ENCODE measurements at places on chromosomes 1 and 21. TPM values are rescaled to one million over a fixed set of nuclear protein-coding genes. Genes with fewer than 3 reads are reported as not detected.

Gene IL20
- not detected for total RNA-seq

DNA sequence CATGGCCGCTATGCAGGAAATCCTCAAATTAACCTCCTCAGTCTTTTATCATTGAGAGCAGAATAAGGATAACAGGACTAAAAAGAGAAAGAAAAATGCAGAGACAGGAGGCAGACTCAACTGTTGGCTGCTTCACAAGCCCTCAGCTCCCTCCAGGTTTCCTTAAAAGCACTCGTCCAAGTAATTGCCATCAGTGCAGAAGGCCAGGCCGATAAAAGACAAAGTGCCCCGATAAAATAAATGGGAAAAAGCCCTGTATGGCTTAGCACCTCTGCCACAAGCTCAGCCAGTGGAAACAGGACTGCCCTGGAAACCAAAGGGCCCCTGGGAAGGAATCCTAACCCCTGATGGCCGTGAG is 8.1 kb downstream of the S100A6 start:
- DNase-seq = no peak

Gene PPT1
- 75.9 TPM for total RNA-seq

Gene MTMR11
- 97.8 TPM for total RNA-seq

Gene SHISA4
- total RNA-seq = 29.4 TPM

DNA sequence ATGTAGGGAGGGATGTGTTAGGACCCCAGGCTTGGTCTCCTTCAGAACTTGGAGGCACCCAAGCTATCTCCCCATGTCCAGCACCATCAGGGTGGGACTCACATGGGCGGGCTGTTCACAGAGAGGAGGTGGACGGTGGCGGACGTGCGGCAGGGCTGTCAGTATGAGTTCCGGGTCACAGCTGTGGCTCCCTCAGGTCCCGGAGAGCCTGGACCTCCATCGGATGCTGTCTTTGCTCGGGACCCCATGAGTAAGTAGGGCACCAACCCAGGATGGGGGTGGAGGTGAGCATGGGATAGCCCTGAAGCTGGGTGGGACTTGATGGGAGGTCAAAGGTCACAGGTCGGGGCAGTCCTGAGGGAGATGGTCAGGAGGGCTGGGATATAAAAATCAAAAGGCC is 27.8 kb downstream of the IGFN1 start:
- DNase-seq = no peak

DNA sequence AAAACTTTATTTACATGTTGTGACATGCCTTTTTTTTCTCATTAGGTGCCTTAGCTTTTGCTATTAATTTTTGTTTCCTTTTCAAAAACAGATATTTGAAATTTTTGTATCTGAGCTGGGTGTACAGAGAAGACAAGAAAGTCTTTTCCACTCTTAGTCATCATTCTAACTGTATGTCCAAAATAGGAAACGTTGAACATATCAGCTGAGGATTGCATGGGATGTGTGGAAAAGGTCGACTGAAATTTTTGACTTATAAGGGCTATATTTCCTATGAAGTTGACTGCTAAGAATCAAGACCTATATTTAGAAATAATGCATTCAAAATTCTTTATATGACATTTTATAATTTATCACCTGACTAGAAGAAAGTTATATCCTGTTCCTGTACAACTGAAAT is 270.0 kb upstream of the ZRANB2 start:
- no peak for DNase-seq

DNA sequence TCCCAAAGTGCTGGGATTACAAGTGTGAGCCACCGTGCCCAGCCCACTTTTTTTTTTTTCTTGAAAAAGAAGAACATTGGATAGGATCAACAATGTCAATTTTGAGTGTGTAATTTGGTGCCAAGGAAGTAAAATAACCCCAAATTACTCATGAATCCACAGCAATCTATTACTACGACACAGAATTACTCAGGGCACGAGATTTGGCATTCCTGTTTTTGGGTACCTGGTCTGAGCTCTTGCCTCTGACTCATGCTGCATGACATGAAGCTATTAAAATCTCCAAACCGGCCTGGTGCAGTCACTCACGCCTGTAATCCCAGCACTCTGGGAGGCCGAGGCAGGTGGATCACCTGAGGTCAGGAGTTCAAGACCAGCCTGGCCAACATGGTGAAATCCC is 10.4 kb downstream of the RNF19B start:
- DNase-seq = no peak

GRCh38 chr1:145708063-145708462 is 895 bp upstream of the PDZK1 start:
- DNase-seq = no peak

DNA sequence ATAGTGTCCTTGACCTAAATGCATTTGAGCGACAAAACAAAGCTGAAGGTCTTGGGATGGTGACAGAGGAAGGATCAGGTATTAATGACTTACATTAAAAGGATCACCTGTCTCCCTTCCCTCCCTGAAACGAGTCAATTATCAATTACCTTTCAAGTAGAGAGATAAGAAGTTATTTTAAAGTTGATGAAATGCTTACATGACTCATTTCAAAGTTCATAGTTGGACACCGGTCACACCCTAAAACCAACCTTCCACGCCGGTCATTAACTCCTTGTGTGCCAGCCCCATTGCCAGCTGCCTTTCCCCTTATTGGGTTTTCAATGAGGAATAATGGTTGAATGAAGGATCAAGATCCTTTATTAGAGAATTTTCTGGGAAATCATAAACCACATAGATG is 129.8 kb downstream of the ZP4 start:
- DNase-seq = no peak

DNA sequence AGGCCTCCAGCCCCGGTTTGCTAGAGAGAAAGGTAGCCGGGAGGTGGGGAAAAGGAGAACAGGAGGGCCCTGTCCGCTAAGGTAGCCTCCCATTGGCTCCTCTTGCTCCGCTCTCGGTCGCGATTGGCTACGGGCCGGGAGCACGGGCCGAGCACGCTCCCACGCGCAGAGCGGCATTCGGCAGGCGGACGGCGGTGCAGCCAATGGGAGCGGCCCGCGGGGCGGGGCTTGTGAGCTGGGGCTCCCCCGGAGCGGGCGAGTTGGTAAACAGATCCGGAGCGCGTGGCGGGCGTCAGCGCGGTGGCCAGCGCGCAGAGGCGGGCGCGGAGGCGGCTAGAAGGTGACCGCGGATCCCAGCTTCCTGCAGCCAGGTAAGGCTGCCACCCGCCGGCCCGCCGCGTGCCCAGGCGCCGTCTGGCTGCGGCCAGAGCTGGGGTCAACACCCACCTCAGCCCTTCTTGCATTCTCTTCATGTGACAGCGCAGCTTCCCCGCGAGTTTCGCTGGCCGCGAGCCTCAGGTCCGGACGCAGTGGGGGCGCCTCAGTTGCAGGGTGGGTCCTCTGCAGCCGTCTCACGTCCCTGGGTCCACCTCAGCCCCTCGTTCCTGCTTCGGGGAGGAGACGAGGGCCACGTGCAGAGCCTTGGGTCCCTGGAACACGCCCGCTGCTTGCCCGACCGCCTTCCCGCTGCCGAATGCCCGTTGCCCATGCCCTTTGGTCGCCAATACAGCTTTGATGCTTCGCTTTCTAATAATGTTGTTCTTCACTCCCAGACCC is at the start of gene COQ8A:
TSS of gene COQ8A (plus strand) at position 266 of the 777 bp plus-strand sequence. CDS start 21,092 bp downstream, outside the sequence.
- DNase-seq = peak; percentile 99

Gene DIRAS3
- total RNA-seq = 14.0 TPM

- no peak for DNase-seq
Observed at GRCh38 chr1:215889871-215890270, 322.8 kb downstream of the KCTD3 start.

DNA sequence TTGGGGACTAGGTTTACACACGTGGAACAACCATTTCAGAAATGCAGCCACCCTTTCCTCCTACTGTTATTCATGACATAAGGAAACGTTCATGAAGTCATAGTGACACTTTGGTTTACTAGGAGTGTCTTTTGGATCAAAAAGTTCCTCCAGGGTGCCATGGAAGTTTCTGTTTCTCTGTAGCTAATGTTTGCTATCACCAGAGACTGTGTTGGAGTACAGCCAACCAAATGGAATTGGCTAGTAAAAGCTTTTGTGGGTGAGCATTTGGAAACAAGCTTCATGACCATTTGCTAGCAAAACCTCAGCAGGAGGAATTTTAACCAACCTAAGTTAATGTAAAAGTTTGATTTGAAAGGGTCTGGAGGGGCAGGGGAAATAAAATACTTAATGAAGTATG is 43.9 kb upstream of the ADGRL2 start:
- no peak for DNase-seq

DNA sequence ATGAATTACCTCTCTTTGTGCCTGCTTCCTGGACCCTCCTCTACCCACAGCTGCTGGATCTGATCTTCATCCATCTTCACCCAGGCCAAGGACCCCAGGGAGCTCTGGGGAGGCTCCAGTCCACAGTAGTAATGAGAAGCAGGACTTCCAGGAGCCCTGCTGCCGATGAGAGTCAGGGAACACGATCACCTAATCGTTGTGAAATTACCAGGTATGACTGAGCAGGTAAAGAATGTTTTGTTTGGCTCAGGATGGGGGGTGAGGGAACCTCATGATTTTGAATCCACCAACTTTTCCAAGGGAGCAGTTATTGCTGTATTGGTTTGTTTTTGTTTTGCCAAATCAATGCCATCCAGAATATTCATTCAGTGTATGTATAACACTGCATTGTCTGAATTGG is 454.0 kb downstream of the PLPP3 start:
- DNase-seq = no peak

Gene TRAF5
- total RNA-seq = 18.5 TPM

DNA sequence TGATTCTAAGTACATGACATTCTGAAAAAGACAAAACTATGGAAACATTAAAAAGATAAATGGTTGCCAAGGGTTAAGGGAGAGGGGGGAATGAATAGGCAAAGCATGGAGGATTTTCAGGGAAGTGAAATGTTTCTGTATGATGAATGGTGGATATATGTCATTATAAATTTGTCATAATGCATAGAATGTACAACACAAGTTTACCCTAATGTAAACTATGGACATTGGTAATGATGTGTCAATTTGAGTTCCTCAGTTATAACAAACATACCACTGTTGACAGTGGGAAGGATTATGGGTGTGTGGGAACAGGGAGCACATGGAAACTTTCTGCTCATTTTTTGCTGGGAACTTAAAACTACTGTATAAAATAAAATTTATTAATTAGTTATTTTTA is 427.1 kb upstream of the ESRRG start:
- DNase-seq = no peak

DNA sequence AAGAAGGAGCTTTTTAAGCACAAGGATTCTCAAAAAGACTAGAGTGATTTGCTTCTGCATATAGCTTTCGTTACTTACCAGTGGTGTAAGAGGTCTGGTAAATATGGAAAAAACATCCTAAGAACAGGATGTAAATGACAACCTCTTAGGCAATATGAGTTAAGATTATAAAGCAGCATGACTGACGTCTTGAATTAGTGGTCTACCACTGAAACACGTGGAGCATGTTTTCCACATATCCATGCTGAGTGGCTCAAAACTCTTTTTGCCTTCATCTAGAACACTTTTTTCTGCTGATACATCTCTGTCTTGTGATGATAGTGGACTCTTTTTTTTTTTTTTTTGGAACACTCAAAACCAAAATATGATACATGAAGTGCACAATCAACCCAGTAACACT is 44.6 kb downstream of the RCAN1 start:
- DNase-seq = no peak

GRCh38 chr1:181669246-181669645 is 185.9 kb downstream of the CACNA1E start:
- DNase-seq = no peak

Gene CELA2A
- total RNA-seq = 1.8 TPM

Gene UBXN10
- 2.3 TPM for total RNA-seq

GRCh38 chr1:8681911-8682310 is 135.5 kb downstream of the RERE start:
- no peak for DNase-seq

Gene SYT14
- total RNA-seq = 0.06 TPM

DNA sequence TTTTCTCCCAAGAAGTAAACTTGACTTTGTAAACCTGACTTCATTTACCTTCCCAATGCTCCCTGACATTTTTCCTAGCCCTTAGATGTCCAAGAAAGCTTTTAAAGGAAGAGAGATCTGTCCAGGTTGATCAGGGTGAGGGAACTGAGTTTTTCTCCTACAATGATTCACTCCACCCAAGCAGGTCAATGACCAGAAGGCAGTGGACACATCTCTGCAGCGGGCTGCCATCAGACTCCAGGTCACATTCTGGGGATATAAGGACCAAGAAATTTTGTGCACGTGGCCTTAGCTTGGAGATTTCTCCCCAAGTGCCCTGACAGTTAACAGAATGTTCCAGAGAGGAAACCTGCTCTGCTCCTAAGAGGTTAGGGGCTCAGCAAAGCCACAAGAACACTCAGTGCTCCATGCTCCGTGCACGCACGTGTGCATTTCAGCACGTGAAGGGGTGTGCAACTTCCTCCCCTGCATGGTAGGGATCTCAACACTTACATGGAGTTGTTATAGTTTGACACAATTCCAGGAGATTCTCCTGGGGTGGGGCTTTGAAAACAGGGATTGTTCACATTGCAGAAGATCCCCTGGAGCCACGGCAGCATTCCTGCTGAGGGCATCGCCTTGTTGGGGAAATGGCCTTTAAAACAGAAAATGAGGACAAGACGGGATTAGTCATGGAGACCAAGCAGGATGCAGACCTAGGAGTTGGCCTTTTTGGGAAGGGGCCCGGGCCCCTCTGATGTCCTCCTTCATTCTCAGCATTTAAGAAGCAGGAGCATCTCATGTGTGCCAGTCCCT is 9.8 kb downstream of the ABCA4 start:
- no peak for DNase-seq

Gene NOTCH2
- total RNA-seq = 131 TPM

GRCh38 chr1:160708801-160709200 is 2.8 kb downstream of the CD48 start:
- no peak for DNase-seq

GRCh38 chr1:31830065-31830464 is 14.2 kb upstream of the SPOCD1 start:
- DNase-seq = no peak

- no peak for DNase-seq
Observed at GRCh38 chr1:3851292-3851691, 5.7 kb downstream of the CEP104 start.

GRCh38 chr1:209505044-209505443 is 78.5 kb upstream of the CAMK1G start:
- no peak for DNase-seq

GRCh38 chr1:242873661-242874060 is 349.2 kb upstream of the PLD5 start:
- DNase-seq = no peak

DNA sequence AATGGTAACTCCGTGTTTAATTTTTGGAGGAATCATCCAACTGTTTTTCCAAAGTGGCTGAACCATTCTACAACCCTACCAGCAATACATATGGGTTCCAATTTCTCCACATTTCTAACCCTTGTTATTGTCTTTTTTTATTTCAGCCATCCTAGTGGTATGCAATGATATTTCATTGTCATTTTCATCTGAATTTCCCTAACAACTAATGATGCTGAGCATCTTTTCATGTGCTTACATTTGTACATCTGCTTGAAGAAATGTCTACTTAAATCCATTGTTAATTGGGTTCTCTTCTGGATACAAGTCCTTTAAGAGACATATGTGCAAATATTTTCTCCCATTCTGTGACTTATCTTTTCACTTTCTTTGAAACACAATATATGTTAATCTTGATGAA is 43.3 kb downstream of the EPRS1 start:
- DNase-seq = no peak

DNA sequence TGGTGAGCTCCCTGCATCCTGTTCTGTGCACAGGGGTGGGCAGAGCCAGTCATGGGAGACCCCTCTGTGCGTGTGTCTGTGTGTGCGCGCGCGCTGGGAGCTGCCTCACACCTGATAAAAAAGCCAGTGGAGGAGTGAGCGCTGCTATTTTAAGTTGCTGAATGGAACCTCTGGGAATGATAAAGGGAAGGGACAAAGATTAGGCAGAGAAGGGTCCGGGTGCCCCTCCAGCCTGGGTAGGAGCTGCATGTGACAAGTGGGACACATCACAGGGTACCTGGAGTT is 847 bp downstream of the ADORA1 start:
- DNase-seq = no peak

Gene PADI3
- 0.72 TPM for total RNA-seq

Gene C4BPA
- 2.3 TPM for total RNA-seq
